Daoy (cell line): ENCODE measurements at places on chromosomes 3 and 15.
A peak's percentile ranks its signal among the peaks of the same experiment; 100 is the strongest.

GRCh38 chr3:72329354-72329753 lies 518.9 kb downstream of the SHQ1 start:
- no peak for DNase-seq

- DNase-seq: peak; percentile 11
These were observed 30.7 kb upstream of the MGA start for GRCh38 chr15:41629463-41629862.

DNA sequence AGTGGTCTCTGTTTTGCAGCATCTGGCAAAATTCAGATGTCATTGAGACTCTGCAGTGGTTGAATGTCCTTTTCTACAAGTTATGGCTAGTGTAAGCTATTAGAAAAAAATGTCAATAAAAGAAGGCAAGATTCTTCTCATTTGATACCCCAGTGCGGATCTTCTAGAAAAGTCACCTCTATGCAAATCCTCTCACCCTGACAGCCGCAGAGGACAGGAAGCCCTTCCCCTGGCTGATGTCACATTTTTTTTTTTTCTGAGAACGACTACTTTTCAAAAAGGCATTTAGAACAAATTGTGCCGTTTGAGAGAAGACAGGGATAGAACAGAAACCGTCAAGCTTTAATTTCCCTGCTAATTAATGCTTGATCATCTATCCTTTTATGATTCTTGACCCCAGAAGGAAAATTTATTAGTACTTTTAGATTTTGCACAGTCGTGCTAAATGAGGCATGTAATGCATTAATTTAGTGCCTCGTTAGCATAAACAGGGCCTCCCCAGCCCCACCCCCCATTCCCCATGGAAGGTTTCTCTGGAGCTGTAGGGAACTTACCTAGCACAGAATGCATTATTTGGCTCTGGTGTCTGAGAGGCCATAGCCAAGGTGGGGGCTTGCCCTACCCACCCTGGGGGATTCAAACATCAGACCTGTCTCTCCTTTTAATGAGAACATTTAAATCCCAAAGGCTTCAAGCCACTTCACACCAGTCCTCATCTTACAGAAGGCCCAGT lies 183.8 kb downstream of the OPA1 start:
- DNase-seq: no peak

DNA sequence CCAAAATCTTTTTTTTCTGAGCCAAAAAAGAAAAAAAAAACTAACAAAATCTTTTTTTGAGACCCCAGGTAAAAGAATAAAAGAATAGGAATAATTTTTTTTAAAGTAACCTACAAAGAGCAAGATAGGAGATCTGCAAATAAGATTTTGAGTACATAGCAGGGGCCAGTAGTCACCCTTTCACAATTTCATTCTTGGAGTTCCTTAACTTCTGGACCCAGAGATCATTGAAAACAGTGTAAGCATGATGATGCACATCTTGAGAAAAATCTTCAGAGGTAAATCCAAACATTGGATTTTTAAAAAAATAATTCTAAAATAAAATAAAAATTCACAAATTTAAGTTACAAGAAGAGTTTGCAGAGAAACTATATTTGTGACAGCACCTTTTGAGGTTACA lies 18.8 kb downstream of the TFRC start:
- DNase-seq: no peak

DNA sequence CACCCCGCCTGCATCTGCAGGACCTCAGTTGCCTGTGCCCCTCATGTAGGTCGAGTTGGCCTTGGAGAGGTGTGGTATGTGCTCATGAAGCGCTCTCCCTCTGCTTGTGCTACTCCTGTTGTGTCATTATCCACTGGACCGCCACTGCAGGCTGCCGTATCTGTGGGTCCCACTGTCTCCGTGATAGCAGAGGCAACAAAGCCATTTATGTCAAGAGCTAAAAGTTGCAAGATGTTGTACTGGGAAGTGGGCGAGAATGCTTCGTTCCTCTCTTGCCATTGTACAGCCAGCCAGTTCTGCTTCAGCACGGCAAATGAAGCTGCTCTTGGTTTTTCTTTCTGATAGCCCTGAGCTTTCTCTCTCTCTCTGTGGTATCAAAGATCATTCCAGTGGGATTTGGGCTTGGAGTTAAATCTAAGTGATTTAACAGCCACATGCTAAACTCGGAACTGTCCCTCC lies 89.0 kb downstream of the TMEM212 start:
- no peak for DNase-seq

DNA sequence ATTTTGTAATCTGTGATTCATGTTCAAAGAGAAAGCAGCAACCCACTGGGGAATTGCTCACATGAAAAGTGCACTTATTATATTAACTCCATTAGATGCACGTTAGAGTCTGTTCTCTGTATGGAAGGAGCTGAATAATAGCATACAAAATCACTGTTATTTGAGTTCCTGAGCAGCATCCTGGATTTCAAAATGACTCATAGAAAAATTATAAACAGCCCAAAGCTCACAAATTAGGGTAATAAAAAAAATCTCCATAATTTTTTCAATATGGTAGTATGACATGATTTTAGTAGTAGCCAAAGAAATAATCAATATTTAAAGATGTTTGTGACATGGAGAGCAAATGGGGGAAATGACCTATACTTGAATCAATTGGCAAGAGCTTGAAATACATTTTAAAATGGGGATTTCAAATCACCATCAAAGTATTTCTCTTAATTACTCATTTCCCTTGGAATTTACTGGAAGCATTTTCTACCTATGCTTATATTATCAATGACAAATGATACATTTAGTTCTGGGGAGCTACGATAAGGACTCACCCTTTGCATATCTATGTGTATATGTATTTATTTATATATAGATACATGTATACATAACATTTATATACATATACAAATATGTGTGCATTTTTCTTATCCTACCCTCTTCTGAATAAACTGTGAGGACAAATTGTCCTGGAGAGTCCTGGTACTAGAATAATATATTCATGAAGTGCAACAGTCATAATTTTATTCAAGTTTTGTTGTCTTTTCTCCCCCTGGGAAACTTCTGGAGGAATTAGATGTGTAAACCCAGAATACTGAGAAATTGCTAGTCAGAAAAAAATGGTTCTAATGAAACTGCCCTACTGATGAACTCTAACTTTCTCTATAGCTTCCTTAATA lies 116.3 kb downstream of the RPL22L1 start:
- DNase-seq: no peak

DNA sequence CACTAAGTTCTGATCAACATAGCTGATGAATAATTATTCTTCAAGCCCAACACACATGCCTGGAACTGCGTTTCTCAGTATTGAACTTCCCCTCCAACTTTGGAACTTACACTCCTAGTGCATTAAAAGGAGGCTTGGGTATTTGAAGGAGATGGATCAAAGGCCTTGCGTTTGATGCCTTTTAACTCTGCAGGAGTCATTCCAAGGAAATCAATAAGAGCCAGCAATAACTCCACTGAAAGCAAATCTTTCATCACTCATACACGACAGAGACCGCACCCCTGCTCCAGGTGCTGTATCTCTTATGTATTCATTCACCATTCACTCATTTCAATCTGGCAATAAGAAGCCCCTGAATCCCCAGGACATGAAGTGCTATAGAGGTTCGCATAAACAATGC lies 14.0 kb upstream of the FSIP1 start:
- no peak for DNase-seq

- no peak for DNase-seq
These were observed 426.1 kb upstream of the THBS1 start for GRCh38 chr15:39154776-39155175.

DNA sequence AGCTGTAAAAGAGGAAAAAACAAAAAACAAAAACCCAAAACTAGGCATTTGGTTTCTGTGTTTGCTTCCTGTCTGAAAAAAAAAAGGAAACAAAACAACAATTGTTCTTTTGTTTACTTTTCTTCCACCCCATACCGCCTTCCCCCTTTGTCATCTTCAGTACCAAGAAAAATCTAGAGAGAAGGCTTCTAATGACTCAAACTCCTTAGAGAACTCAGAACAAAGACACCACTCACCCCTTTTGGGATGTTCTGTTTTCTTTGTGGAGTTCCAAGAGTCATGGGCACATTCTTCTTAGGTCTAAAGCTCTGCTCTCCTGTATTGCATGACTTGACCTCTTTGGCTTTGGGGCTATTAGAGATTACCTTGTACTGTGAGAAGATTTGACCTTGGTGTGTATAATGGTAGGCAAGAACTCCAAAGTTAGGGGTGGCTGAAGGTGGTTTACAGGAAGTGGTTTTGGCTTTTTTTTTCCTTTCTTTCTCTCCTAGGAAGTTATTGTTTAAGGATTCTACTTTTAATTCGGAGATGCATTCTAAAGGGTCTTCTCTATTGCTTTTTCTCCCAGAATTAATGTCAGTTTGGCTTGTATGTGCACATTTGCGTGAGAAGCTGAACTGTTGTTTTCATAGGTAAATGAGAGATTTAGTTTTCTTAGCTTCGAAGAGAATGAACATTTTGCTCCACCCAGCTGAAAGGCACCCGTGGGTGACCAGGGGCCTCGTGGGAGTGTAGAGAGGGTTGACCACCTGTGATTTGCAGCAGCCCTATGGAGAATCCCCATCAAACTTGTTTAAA lies 39.5 kb upstream of the ZBTB20 start:
- no peak for DNase-seq

DNA sequence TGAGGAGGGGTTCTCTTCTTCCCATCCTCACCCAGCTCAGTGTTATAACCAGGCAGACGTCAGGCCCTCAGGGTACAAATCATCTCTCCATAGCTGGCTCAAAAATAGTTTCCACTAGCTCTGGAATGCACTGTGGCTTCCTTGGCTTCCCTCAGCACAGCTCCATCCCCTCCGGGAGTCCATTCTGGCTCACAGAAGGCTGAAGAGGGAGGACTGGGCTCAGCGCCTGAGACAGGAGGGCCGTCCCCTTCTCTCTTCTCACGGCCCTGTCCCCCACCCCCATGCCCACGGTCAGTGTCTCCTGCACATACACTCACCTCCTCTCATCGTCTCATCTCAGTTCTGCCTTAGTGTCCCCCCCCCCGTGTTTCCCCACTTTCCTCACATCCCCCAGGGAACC lies 50.1 kb downstream of the UMPS start:
- DNase-seq: peak; percentile 76

DNA sequence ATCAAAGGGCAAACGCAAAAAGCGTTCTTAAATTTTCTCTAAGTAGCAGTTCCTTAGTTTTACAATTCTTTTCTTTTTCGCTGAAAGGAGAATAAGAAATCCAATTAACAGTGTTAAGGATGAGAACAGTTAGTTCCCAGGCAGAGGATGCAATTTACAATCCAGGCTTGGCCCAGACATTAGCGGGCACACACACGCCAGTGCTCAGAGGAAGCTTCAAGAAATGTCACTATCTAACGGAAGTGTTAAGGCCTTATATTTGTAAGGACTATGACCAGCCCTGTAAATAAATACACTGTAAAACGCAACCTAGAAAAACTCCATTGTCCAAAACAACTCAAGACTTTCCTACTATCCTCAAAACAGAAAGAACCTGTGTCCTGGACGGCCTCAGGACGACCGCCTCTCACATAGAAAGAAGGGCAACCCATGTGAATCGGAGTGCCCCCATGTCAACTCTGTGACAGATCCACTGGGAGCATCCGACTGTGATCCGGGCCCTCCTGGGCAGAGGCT lies 1.3 kb downstream of the ACAP2 start:
- no peak for DNase-seq

GRCh38 chr3:47283591-47284364 lies 1.0 kb downstream of the KLHL18 start:
- DNase-seq: peak; percentile 13

DNA sequence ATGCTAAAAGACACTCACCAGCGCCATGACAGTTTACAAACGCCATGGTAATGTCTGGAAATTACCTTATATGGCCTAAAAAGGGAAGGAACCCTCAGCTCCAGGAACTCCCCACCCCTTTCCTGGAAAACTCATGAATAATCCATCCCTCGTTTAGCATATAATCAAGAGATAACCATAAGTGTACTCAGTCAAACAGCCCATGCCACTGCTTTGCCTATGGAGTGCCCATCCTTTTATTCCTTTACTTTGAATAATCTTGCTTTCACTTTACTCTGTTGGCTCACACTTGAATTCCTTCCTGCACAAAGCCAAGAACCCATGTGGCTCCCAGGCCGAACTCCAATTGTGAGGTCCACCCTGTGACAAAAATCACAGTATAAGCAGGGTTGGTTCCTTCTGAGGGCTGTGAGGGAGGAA lies 19.1 kb upstream of the FSTL1 start:
- no peak for DNase-seq

DNA sequence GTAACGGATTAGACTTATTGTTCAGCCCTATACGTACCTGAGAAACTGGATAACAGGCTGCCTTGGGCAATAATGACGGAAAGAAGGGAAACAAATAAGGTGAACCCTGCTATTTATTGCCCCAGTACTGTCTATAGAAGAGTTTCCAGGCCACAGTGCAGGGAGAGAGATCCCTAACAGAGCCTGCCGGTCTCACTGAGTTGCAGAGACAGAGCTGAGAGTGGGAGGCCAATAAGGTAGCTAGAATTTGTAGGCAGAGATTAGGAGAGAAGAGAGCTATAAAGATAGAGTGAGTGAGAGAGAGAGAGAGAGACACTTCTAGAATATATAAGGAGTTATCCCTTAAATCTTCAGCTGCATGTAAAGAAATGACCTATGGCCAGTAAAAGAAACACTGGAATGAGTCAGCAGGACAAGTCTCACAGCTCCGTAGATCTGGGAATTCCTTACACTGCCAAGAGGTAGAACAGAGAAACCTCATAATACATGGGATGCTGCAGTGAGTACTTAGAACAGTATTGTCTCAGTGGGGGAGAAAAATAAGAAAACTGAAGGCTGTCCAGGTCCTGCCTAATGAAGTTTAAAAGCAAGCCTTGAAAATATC lies 51.8 kb downstream of the ST3GAL6 start:
- peak; percentile 35 for DNase-seq

DNA sequence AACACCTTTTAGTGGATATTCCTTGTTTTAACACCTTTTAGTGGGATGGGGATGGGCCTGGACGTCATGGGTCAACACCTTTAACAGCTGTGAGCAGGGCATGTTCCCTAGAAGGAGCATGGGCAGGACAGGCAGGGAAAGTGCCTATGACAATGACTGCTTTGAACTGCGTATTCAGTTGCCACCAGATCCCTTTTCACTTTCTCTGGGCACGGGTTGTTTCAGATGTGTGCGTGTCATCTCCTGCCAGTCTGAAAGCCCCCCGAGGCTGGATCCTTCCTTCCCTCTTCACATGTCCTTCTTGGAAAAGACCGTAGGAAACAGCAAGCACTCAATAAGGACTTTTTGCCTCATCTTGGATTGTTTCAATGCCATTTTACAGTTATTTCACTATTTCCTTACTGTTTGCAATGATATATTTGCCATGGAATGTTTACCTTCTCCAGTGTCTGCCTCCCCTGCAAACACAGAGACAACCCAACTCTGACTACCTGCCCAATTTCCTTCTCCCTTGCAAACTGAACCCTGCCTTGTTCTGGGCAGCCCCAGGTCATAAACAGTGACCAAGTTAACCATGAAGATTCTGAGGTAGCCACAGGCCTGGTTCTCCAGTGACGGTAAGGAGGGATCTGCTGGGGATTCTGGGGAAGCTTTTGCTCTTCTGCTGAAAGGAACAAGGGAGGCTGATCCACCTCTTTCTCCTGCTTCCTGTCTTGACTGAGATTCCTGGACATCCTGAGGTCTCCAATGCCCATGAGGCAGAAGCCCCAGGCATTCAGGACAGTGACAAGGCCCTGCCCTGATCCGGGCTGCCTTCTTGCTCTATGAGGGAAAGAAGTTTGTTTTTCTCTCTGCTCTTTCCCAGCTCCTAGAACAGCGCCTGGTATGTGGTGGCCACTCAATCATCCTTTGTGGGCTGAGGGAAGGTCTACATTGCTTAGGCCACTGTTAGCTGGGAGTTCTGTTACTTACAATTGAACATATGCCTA lies 51.8 kb downstream of the NOX5 start:
- DNase-seq: no peak

- no peak for DNase-seq
These were observed 4.8 kb upstream of the SUMF1 start for GRCh38 chr3:4471907-4472306.

- peak; percentile 57 for DNase-seq
These were observed 25.9 kb upstream of the KIF23 start for GRCh38 chr15:69388260-69388705.
